ENCODE measurements at places on chromosomes 3 and 15.
A peak's percentile ranks its signal among the peaks of the same experiment; 100 is the strongest.

- no peak overlapping the region for H3K4me3 ChIP-seq
- H3K27ac ChIP-seq = no peak overlapping the region
- H3K4me1 ChIP-seq = no peaks in the 10 kb centered on the region
- H3K27me3 ChIP-seq = no peaks in the 10 kb centered on the region
- no peak for DNase-seq
These were observed 612.2 kb downstream of the RBMS3 start for GRCh38 chr3:29892976-29893554.

- DNase-seq = no peak
- H3K4me3 ChIP-seq = no peak overlapping the region
- no peak overlapping the region for H3K27ac ChIP-seq
- H3K4me1 ChIP-seq = no peaks in the 10 kb centered on the region
- H3K27me3 ChIP-seq = no peaks in the 10 kb centered on the region
- no peaks in the 10 kb centered on the region for H3K36me3 ChIP-seq
These were observed 144.3 kb downstream of the ALCAM start for GRCh38 chr3:105511031-105511430.

GRCh38 chr15:91186904-91187656 is 87.0 kb downstream of the SV2B start:
- H3K4me1 ChIP-seq = no peaks in the 10 kb centered on the region
- H3K27me3 ChIP-seq = no peaks in the 10 kb centered on the region
- H3K4me3 ChIP-seq = no peak overlapping the region
- H3K27ac ChIP-seq = no peak overlapping the region
- no peaks in the 10 kb centered on the region for H3K36me3 ChIP-seq

DNA sequence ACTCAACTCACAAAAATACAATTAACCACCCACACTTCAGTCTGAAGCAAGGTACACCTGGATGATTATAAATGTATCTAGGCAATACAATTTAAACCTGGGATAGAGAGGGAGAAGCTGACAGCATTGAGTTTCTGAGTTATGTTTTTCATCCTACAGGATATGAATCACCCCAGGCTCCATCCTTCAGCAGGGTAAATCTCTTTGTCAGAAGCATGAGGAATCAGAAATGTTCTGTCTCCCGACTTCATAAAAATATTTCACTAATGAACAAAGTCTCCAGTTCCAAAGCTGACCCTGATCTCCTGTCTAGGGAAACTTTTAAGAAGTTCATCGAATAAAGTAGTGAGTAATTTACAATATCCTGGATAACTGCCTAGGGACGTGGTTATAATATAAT is 25.5 kb upstream of the FRMD4B start:
- peaks cover 2% of the 10 kb centered on the region for H3K36me3 ChIP-seq
- no peak overlapping the region for H3K27ac ChIP-seq
- no peak for DNase-seq
- H3K27me3 ChIP-seq = peaks cover 3% of the 10 kb centered on the region
- H3K4me1 ChIP-seq = peaks cover 14% of the 10 kb centered on the region

- H3K36me3 ChIP-seq = no peaks in the 10 kb centered on the region
- H3K4me1 ChIP-seq = no peaks in the 10 kb centered on the region
- no peak overlapping the region for H3K27ac ChIP-seq
These were observed 31.7 kb downstream of the GPR149 start for GRCh38 chr3:154398084-154398967.

- peaks cover 1% of the 10 kb centered on the region for H3K27me3 ChIP-seq
- no peaks in the 10 kb centered on the region for H3K4me1 ChIP-seq
- no peak for DNase-seq
- no peaks in the 10 kb centered on the region for H3K36me3 ChIP-seq
These were observed 982.7 kb downstream of the SQOR start for GRCh38 chr15:46617507-46617906.

DNA sequence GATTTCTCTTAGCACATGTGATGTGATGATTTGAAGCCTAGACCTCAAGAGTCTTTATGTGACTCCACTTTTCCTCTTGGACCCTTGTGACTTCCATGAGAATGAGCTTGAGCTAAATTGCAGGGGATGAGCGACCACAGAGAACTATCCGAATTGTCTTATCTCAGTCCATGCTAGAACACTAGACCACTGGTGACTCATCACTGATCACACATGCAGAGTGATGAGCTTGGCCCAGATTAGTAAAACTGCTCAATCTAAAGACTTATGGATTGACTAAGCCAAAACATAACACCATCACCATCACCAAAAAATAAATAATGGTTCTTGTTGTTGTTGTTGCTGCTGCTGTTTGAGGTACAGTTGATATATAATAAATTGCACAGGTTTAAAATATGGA is 114.1 kb upstream of the CFAP20DC start:
- H3K36me3 ChIP-seq = no peaks in the 10 kb centered on the region
- no peak overlapping the region for H3K4me3 ChIP-seq
- H3K27me3 ChIP-seq = no peaks in the 10 kb centered on the region
- DNase-seq = no peak

- H3K4me3 ChIP-seq = no peak overlapping the region
- H3K27ac ChIP-seq = peak overlapping the region; percentile 79
- H3K27me3 ChIP-seq = peaks cover 1% of the 10 kb centered on the region
- peaks cover 27% of the 10 kb centered on the region for H3K4me1 ChIP-seq
- no peaks in the 10 kb centered on the region for H3K36me3 ChIP-seq
These were observed 596.6 kb upstream of the NR2F2 start for GRCh38 chr15:95733931-95734330.

- H3K36me3 ChIP-seq = no peaks in the 10 kb centered on the region
- no peaks in the 10 kb centered on the region for H3K27me3 ChIP-seq
- DNase-seq = no peak
- H3K4me1 ChIP-seq = peaks cover 21% of the 10 kb centered on the region
- no peak overlapping the region for H3K27ac ChIP-seq
These were observed 647.1 kb upstream of the KCNMB2 start for GRCh38 chr3:177889161-177889560.

DNA sequence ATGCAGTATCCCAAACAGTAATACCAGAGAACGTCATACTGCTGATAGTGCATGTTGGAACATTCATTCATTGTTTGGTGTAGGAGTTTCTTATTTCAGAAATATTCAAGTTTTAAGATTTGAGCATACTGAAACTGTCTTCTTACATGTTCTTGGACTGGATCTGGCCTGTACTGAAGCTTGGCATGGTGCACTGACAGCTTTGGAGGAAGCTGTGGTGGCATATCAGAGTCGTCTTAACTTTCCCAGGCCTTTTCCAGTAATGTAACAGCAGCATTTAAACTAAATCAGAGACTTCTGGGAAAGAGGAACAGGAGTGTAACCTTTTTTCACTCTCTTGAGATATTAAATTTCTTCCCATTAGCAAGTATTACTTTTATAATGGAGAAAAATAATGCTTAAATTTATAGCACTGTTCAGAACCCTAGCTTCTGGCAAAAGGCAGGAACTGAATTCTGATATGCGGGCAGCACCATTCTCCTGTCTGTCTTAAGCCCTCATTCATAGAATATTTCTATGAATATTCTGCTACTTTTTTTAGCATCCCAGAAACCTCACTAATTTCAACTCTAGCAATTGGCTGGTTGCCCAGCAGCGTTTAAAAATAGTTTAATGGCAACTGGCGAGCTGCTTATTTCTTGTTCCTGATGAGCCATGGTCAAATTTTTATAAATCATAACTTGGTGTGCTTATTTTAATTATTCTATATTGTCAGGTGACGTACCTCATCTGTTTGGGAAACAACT is 31.1 kb downstream of the DNAJC13 start:
- H3K4me1 ChIP-seq = peaks cover 8% of the 10 kb centered on the region
- DNase-seq = no peak
- no peaks in the 10 kb centered on the region for H3K27me3 ChIP-seq

DNA sequence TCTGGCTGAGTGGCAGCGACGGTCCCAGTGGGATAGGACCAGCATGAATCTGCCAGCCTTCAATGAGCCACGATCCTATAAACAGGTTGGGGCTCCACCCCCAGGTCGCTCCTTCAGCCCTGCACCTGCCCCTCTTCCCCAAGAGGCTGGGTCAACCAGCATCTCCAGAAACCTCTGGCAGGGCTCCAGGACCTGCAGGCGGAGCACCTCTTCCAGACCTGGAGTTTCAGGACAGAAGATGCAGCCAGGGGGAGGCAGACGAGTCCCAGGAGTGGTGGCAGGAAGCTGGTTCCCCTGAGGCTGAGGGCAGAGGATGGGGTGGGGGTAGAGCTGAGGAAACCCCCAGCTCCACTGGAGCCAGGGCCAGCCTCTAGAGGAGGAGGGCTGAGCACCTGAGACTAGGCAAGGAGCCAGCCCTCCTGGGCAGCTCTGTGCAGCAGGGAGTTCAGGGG is at the start of gene PLA2G4D:
PLA2G4D (minus strand) TSS at position 51 of the 452 bp plus-strand sequence. CDS start 103 bp downstream, outside the sequence.
- H3K27ac ChIP-seq = no peak within 1 kb of the TSS
- H3K27me3 ChIP-seq = no peaks in the 10 kb centered on the region
- peaks cover 12% of the 10 kb centered on the region for H3K4me1 ChIP-seq

DNA sequence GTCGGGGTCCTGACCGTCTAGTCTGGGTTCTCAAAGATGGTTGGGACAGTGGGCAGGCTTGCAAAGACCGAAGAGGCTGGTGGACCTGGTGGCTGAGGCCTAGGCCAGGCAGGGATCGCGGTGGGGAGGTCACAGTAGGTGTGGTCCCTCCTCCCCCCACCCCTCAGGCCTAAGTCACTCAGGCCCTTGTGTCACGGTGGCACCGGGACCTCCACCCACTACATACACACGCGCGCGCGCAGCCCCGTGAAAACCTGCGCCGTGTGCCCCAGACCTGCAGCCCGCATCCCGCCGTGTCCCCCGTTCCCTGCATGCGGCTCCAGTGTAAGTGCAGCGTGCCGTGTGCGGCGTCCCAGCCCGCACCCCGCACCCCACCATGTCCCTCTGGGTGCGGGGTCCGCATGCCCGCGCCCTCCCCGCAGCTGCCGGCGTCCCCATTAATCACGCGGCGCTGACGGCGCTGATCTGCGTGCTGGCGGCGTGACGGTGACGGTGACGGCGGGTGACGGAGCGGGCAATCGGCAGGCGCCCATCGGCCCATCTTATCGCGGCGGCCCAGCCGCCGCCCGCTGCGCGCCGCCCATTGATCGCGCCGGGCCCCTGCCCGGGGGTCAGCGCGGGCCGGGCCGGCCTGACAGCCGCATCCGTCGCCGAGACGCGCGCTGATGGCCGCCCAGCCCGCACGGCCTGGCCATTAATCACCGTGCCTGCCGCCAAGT is 24.4 kb downstream of the SEC61A1 start:
- H3K4me3 ChIP-seq = no peak overlapping the region
- H3K4me1 ChIP-seq = peaks cover 9% of the 10 kb centered on the region
- no peak overlapping the region for H3K27ac ChIP-seq
- H3K27me3 ChIP-seq = peaks cover 3% of the 10 kb centered on the region
- peaks cover 17% of the 10 kb centered on the region for H3K36me3 ChIP-seq

- H3K36me3 ChIP-seq = peaks cover 9% of the 10 kb centered on the region
- H3K4me3 ChIP-seq = no peak overlapping the region
- H3K27ac ChIP-seq = no peak overlapping the region
- peaks cover 30% of the 10 kb centered on the region for H3K4me1 ChIP-seq
- DNase-seq = no peak
These were observed 5.2 kb downstream of the FOXB1 start for GRCh38 chr15:60009124-60009960.

DNA sequence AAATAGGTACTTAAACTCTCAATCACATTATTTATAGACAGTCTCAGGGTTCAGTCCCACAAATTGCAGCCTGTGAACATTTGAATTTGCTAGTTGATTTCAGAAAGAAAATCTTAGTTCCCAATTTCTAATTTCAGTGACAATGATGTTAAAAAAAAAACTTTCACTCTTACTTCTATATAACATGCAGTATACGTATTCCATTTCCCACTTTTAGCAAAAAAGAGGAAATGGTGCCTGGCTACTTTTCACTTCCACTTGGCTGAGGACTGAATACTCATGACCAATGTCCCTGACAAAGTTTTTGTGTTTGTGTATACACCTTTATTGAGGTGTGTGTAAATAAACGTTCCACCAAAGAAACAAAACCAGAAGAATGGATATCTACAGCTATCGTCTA is 32.1 kb upstream of the XCR1 start:
- H3K36me3 ChIP-seq = no peaks in the 10 kb centered on the region
- H3K27ac ChIP-seq = no peak overlapping the region
- DNase-seq = no peak
- peaks cover 19% of the 10 kb centered on the region for H3K4me1 ChIP-seq
- H3K4me3 ChIP-seq = no peak overlapping the region
- H3K27me3 ChIP-seq = no peaks in the 10 kb centered on the region

DNA sequence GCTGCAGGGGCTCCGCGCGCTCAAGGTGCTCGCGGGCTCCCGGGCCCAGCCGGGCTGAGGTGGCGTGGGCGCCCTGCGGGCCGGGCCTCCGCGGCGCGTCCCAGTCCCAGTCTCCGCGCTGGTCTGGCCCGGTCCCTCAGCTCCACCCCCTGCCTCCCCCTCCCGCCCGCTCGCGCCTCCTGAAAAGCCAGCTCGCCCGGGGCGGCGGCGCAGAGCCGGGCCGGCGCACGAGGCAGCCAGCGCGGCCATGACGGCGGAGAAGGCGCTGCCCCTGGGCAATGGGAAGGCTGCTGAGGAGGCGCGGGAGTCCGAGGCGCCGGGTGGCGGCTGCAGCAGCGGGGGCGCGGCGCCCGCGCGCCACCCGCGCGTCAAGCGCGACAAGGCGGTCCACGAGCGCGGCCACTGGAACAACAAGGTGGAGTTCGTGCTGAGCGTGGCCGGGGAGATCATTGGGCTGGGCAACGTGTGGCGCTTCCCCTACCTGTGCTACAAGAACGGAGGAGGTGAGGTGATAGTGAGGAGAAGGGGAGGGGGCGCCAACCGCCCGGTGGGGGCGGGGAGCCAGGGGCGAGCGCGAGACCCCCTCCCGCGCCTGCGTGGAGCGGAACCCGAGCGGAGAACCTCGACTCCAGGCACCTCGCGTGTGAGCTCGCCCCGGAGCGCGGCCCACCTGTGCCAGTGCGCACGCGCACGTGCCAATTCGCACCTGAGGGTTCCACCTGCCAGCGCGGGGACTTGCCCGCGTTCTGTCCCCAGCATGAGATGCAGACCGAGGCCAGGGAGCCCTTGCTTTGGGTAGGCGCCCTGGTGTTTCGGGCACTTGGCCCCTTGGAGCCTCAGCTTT is at the start of gene SLC6A11:
SLC6A11 (plus strand) TSS at position 210 of the 844 bp plus-strand sequence; CDS start at position 248, 38 bp downstream.
- peak within 1 kb of the TSS; percentile 76 for H3K4me3 ChIP-seq
- H3K36me3 ChIP-seq = no peaks in the 10 kb centered on the region
- H3K27ac ChIP-seq = no peak within 1 kb of the TSS
- peaks cover 3% of the 10 kb centered on the region for H3K4me1 ChIP-seq
- DNase-seq = peak; percentile 36

- H3K27me3 ChIP-seq = no peaks in the 10 kb centered on the region
- H3K4me1 ChIP-seq = no peaks in the 10 kb centered on the region
- no peak for DNase-seq
- H3K4me3 ChIP-seq = no peak overlapping the region
These were observed 30.1 kb downstream of the PLOD2 start for GRCh38 chr3:146130881-146131371.

DNA sequence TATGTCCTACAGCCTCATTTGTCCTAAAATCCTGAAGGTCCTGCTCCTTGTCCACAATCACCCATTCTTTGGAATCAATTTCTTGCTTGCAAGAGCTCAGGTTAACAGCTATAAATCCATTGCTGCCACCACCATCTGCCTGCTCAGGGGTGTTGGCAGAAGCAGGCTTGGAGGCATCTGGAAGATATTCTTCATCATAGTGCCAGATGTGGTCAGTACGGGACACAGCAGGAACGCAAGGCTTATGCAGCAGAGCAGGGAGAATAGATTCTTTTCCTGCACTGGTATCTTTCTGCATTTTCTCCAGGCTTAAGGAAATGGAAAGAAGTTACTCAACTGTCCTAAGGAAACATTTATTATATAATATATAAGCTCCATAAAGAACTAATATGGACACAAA is 38.5 kb upstream of the CDAN1 start:
- H3K4me3 ChIP-seq = no peak overlapping the region
- no peaks in the 10 kb centered on the region for H3K4me1 ChIP-seq
- H3K27me3 ChIP-seq = no peaks in the 10 kb centered on the region
- no peak for DNase-seq
- H3K27ac ChIP-seq = no peak overlapping the region
- peaks cover 1% of the 10 kb centered on the region for H3K36me3 ChIP-seq

Data from endothelial cell (in vitro differentiated cells).